Hippocampal formation (tissue), 2 donors: ENCODE measurements at places on chromosomes 3 and 15.
A peak's percentile ranks its signal among the peaks of the same experiment; 100 is the strongest.

GRCh38 chr3:22392859-22393258, 641.8 kb upstream of the ZNF385D start:
- DNase-seq, result no peak

- DNase-seq, result peak; percentile 52
These were observed 187.1 kb upstream of the DNAJC19 start for GRCh38 chr3:181176601-181177000.

DNA sequence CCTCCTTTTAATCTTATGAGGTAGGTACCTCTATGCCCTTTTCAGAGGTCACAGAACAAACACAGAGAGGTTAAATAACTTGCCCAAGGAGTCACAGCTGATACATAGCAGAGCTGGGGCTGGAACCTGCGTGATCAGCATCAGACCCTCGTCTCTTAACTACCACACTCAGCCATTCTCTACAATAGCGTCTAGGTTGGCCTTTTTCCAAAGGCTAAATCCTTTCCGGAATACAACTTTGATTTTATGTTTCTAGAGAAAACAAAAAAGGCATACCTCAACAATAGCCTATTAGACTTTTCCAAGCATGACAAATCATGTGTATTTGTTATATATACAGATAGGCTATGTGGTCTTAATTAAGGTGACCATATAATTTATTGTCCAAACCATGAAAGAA, 187.2 kb downstream of the RORA start:
- no peak for DNase-seq

- DNase-seq, result no peak
These were observed 29.1 kb upstream of the LYSMD4 start for GRCh38 chr15:99762288-99762687.

GRCh38 chr3:128383316-128384235, 83.1 kb downstream of the DNAJB8 start:
- DNase-seq, result no peak

DNA sequence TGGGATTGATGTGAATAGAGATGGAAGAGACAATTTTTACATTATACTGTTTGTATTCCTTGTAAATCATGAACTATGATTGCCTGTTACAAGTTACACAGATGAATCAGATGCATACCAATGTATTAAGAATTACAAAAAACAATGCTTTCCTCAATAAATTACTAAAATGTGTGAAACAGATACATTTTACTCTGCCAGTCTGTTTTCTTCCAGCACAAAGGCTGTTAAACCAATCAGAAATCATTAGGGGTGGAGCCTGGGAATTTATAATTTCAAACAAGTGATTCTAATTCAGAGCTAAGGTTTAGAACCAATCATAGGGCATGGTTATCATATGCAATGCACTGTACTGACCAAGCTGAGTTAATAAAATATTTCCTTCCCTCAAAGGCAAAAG, 21.8 kb upstream of the ANKRD28 start:
- no peak for DNase-seq

GRCh38 chr3:44036850-44037249, 204.8 kb upstream of the TOPAZ1 start:
- no peak for DNase-seq

DNA sequence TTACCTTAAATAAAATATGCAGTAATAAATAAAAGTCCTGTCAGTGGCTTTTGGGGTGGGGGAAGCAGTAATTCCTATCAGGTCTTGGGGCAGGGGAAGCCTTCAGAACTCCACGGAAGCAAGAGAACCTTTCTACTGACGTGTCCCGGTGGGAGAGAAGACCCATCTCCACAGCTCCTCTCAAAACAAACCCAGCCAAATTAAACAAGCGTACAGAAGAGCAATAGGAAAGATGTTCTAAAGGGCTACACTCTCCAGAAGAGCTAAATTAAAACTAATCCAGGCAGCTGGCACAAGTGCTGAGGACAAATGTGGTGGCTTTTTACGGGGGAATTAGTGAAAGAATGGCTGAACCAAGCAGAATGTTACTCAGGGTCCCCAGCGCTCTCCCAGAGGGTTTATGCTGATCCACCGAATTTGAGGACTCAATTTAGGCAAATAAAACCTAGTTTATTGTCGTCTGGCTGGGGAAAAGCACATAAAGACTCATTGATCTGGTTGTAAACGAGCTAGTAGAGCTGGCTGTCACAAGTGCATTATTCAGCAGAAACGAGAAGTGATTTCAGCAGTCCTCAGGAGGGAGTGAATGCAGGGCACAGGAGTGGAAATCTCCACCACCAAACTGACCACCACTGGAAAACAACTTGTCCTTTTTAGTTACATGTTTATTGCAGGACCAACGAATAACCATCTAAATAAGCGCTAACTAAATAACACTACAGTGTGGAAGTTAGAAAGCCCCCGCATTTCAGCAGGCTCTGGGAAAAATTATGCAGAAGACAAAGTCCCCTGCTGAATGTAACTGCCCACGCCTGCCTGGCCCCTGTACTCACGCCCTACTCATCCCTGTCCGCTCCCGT, 13.5 kb downstream of the BFSP2 start:
- peak; percentile 58 for DNase-seq

GRCh38 chr3:169237201-169237600, 426.3 kb downstream of the MECOM start:
- DNase-seq, result no peak

- DNase-seq, result no peak
These were observed 348.8 kb downstream of the ROBO1 start for GRCh38 chr3:79418855-79419621.

DNA sequence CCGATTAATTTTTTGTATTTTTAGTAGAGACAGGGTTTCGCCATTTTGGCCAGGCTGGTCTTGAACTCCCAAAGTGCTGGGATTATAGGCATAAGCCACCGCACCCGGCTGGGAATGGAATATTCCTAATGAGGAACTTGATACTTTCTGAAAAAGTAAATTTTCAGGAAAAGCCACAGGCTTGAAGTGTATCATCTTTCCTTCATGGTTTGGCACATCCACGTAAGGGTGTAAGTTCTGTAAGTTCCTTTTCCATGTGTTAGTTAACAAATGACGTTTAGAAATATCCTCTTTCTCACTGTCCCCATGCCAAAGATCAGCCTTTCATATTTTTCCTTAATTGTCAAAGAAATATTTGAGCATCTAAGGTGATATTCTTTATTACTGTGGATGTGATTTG, 24.9 kb downstream of the TMEM45A start:
- DNase-seq, result no peak

DNA sequence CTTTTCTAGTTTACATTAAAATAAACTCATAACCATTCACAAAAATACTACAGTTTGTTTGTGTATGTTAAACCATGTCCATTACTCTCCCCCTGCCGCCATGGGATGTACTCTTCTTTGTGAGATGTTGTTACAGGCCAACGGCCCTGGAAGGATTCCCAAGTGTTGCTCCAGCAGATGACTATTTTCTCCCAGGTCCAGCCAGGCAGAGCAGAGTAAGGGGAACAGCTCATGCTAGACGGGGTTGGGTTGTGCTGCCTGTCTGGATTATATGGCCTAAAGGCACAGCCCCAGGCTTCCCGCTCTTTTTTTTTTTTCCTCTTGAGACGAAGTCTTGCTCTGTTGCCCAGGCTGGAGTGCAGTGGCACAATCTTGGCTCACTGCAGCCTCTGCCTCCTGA, 24.5 kb upstream of the SLCO2A1 start:
- DNase-seq, result no peak

GRCh38 chr3:193981504-193981903, 154.4 kb upstream of the HES1 start:
- no peak for DNase-seq
